ENCODE measurements at places on chromosomes 3 and 15. TPM values are rescaled to one million over a fixed set of nuclear protein-coding genes. Genes with fewer than 3 reads are reported as not detected.

PRTG gene
- 0.92 TPM for total RNA-seq

RETNLB gene
- total RNA-seq, result not detected

ZNF710 gene
- 3.9 TPM for total RNA-seq

CLRN1 gene
- not detected for total RNA-seq

SH2D7 gene
- total RNA-seq, result not detected
